Prostate gland (tissue), 2 donors: ENCODE measurements at places on chromosomes 7 and 10.

DNA sequence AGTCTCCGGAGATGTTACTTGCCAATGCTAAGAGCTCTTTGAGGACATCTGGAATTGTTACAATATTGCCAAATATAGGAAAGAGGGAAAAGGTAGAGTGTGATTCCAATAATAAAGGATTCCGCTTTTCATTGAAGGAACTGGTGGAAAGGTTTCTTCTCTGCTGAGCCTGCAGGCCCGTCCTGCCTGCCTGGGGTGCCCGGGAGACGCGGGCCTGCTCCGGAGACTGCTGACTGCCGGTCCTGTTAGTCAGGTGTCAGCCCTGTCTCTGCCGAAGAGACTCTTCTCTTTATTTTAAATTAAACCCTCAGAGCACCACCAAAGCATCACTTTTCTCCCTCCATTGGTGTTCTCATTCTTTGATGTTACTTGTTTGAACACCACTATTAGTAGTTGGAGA is 2.2 kb downstream of the EGFR start:
- DNase-seq, result peak; percentile 42

GRCh38 chr10:123635745-123636144 is 30.4 kb upstream of the GPR26 start:
- DNase-seq, result no peak

- no peak for DNase-seq
These were observed 6.6 kb upstream of the OGDHL start for GRCh38 chr10:49768731-49769130.

- DNase-seq, result peak; percentile 9
These were observed 700 bp downstream of the GSAP start for GRCh38 chr7:77415476-77415822.

DNA sequence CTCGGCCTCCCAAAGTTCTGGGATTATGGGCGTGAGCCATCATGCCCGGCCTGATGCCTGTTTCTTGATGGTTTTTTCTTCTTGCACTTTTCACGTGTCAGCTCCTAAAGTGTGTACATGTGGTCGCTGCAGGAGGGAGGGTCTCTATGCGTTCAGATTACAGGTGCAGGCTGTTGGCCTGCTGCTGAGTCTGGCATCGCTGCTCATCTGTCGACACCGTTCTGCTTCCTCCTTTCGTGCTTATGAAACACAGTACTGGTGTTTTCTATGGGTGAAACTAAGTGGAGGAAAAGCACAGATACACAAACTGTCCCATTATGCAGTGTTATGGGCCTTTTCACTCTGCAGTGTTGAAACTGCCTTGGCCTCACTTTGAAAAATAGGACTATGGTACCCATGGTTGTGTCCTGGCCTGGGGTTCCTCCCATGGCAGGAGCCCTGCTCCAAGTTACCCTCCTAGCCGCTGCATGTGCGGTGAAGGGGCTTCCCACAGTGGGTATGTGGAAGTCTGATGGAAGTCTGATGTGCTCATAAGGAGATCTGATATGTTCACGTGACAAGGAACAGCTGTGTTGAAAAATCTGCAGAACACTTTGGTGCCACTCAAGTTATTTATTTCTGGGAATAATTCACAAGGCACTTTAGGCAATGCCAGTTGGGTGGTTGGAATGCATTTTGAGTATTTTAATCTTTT is 23.5 kb downstream of the OGDH start:
- DNase-seq, result no peak

DNA sequence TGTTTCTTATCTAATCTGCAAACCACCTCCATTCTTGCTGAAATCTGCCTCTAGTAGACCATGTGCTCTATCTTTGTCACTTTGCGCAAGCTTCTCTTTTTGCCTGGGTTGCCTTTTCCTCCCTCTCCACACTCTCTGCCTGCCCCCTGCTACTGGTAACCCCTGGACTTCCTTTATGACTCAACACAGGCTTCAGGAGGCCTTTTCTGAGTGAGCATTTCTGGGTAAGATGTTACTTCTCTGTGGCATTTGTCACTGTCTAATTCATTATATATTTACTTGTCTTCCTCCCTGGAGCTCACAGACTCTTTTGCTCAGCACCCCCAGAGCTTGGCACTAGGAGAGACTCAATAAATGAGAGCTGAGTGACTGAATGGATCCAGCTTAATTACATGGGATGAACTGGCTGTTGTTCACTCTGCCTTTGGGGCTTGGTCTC is 8.4 kb downstream of the GOLGA7B start:
- DNase-seq, result no peak

GRCh38 chr7:18667466-18667865 is 171.9 kb downstream of the HDAC9 start:
- no peak for DNase-seq

DNA sequence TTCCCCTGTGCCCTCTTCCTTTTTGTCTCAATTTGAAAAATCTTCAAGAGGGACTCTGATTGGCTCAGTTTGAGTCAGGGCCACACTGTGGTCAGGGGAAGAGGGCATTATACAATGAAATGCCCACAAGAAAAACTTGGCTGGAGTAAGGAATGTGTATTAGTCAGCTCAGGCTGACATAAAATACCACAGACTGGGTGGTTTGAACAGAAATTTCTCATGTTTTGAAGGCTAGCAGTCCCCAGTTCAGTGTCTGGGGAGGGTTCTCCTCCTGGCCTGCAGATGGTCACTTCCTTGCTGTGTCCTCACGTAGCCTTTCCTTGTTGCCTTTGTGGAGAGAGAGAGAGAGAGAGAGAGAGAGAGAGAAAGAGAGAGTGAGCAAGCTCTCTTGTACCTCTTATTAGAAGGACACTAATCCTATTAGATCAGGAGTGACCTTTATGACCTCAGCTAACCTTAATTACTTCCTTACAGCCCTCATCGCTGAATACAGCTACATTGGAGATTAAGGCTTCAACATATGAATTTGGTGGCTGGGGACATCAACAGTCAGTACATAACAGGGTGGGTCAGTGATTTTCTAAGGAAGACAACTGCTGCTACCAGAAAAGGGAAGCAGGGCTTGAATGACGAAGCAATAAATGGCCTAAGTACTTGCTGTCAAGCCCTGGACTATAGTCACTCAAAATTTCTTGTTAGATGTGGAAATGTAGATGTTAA is 25.8 kb upstream of the FAM13C start:
- no peak for DNase-seq
